ENCODE measurements at places on chromosomes 4 and X.

GRCh38 chrX:106999002-106999975 lies 723 bp downstream of the MORC4 start:
- DNase-seq = peak; percentile 16

DNA sequence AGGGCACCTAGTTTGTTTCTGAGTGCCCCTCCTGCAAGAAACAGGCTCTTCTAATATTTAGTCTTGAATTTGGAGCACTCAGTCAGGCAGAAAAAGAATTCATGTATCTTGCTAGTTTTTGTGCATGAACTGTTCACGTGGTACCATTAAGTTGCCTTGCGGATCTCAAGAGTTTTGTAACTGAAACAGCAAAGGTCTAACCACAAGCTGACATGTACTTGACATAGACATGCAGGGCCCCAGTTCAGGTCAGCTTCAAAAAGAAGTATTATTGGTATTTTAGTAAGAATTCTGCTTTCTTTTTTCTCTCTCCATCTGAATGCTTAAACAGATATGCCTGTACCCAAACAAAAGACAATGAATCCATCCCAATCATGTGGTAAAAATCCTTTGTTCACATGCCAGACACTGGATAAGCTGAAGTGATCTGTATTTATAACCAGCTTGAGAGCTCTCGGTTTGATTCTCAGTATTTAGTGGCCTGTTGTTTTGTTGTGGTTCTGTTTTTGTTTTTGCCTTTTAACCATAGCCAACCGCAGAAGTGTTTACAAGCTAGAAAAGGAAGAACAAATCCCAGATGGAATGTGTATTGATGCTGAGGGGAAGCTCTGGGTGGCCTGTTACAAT lies 13.0 kb downstream of the RGN start:
- DNase-seq = no peak

- DNase-seq = no peak
These were observed 59.9 kb upstream of the FAM241A start for GRCh38 chr4:112085156-112086035.

- DNase-seq = no peak
These were observed 36.7 kb downstream of the FGFRL1 start for GRCh38 chr4:1047976-1048772.

- DNase-seq = peak; percentile 56
These were observed at the start of gene NAA10 for GRCh38 chrX:153934762-153935325. Gene NAA10 (minus strand): TSS chrX:153935037. CDS start chrX:153934904, 133 bp downstream.

DNA sequence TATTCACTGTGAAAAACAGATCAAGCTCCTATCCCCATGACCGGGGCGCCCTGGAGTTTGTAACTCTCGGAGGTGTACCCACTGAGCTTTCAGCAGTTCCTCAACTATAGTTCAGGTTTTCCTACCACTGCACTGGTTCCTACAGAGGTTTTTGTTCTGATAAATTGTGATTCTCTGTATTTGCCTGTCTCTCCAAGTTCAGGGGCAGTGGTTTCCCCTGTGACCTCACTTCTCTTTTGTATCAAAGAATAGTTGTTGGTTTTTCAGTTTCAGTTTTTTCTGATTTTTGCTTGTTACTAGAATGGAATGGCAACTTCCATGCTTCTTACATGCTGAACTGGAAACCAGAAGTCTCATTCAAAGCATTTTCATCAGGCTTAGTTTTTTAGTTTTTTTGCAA lies 56.8 kb upstream of the PLS3 start:
- DNase-seq = no peak

DNA sequence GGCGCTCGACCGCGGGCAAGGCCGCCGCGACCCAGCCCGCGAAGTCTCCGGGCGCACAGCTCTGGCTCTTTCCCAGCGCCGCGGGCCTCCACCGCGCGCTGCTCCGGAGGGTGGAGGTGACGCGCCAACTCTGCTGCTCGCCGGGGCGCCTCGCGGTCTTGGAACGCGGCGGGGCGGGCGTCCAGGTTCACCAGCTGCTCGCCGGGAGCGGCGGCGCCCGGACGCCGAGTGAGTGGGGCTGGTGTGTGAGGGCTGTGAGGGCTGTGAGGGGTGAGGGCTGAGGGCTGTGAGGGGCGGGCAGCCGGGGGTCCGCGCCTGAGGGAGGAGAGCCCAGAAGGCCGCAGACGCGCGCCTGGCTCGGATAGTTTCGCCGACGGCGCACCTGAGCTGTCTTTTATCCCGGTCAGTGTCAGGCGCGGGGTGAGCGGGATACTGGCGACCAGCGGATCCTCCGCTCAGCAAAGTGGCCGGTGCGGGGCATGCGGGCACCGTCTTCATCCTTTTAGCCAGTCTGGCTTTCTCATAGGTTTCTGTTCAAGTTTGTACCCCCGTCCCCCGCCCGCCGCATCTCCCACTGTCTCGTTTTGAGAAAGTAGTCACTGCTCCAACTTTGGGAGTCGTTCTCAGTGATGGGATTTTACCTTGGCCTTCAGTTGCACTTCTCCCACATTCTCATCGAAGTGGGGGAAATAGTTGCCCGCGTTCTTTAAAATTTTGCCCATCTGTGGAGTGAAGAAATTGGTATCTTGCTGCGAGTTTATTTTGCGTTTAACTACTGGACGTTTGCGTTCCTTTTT lies 586 bp downstream of the HERC5 start:
- peak; percentile 10 for DNase-seq

GRCh38 chr4:153809307-153809706 lies 20.4 kb upstream of the SFRP2 start:
- no peak for DNase-seq

GRCh38 chr4:140096483-140096861 lies 57.5 kb downstream of the MAML3 start:
- DNase-seq = no peak

DNA sequence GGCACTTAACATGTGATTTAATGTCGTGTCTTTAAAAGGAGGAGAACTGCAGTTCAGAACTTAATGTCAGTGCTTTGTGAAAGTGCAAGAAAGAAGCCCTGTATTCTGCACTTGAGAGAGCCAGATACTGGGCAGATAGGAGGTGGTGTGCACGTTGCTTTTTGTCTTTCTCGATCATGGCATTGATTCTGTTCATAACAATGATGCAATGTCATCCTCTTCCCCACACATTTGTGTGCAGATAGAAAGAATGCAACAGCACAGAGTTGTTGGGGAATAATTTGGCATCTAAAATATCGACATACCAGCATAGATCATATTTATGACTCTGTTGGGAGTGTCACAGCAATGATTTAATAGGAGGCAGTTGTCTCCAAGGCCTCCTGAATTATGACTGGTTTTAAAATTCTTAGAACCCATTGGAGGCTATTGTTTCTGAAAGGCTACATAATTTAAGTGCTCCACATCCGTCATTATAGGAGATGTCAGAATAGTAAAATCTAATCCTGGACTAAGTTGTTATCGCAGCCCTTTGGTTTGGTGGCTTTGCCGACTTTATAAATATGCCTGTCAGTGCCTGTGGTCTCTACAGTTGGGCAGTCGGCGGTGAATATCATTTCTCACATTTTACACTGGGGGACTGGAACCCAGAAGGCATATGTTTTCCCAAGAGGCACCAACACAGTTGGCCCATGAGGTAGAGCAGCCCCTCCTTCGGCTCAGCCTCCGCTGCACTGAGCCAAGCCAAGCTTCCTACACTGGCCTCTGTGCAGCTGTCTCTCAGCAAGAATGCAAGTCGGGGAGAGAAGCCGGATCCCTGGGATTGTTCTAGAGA lies 124.9 kb downstream of the PTTG2 start:
- no peak for DNase-seq

DNA sequence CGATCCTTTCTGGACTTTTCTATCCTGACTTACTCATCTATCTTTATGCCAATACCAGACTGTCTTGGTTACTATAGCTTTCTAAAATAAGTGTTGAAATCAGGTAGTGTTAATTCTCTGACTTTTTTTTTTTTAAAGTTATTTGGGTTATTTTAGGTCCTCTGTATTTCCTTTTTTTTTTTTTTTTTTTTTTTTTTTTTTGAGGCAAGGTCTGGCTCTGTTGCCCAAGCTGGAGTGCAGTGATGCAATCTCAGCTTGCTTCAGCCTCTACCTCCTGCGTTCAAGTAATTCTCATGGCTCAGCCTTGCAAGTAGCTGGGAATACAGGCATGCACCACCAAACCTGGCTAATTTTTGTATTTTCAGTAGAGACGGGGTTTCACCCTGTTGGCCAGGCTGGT lies 2.8 kb upstream of the NELFA start:
- DNase-seq = no peak

DNA sequence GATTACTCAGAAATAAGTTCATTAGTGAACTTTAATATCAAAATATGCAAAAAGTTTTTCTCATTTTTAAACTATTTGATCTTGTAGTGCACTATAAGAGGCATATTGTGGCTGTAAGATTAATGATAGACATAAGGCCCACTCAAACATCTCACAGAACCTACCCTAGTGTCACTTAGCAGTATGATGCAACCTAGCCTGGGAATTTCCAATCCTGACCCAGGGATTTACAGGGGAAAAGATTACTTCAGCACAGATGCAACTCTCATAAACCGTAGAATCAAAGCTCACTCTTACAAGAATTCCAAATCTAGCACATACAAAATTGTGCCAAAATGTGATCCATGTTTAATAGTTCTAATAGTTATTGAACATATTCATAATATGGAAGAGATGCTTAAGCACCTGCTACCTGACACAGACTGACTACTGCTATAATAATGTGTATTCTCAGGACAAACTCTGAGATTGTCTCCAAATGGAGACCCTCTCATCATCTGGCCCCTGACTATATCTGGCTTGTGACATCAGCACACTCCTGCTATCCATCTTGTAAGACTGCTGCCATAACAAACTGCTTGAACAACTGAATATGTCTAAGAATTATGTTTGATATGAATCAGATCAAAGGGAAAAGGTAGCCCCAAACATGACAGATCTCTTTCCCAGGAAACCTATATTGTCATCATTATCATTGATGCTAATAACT lies 271.9 kb downstream of the PABPC4L start:
- DNase-seq = no peak

GRCh38 chr4:1290165-1290977 lies 680 bp downstream of the MAEA start:
- no peak for DNase-seq

DNA sequence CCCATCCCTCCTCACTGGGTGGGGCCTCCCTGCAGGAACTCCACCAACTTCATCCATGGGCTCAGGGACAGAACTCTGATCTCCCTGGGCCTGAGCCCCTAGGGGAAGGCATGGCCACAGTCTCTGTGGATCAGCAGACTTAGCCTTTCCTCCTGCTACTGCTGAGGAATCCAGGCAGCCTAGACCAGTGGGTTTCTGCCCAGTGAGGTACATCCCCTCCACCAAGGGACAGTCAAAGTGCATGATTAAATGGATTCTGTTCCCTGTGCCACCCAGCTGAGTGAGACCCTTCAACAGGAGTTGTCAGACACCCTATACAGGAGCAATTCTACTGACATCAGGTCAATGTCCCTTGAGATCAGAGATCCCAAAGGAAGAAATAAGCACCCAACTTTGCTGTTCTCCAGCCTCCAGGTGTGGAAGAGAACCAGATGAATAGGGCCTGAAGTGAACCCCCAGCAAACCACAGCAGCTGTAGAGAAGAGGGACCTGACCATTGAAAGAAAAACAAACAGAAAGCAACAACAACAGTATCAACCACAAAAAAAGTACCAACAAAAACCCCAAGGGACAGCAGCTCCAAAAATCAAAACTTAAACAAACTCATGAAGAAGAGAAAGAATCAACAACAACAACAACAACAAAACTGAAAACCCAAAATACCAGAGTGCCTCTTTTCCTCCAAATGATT lies 84.8 kb downstream of the CHIC1 start:
- no peak for DNase-seq

- DNase-seq = no peak
These were observed 121.3 kb downstream of the PRDM5 start for GRCh38 chr4:120801137-120801758.

DNA sequence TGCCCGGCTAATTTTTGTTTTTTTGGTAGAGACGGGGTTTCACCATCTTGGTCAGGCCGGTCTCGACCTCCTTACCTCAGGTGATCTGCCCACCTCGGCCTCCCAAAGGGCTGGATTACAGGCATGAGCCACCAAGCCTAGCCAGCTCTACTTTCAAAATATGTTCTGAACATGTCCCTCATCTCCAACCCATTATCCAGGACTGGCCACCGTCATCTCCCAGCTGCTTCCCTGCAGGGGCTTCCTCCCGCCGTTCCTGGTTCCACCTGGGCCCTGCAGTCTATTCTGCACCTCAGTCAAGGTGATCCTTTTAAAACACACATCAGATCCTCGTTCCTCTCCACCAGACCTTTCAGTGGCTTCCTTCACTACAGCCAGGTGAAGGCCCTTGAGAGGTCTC lies 80.9 kb upstream of the NKX1-1 start:
- no peak for DNase-seq

GRCh38 chrX:111169141-111169540 lies 73.2 kb downstream of the PAK3 start:
- no peak for DNase-seq

- no peak for DNase-seq
These were observed 493.7 kb downstream of the MAGEE1 start for GRCh38 chrX:76921176-76921575.

- DNase-seq = no peak
These were observed 1.1 kb downstream of the RAB39B start for GRCh38 chrX:155262970-155263754.

DNA sequence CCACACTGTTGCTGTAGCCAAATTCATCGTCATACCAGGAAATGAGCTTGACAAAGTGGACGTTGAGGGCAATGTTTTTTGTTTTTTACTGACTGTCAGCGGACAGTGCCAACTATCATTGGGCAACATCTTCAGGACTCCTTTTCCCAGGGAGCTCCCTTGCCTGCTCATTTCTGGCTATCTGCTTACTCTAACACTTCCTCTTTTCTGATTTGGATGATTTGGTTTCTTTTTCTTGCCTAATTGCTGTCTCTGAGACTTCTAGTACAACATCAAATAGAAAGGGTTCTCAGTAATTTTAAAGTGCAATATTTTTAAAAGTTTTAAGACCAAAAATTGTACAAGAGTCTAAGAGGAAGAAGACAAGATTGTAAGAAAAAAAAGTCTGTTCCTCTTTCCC lies 92.0 kb upstream of the KLHL4 start:
- no peak for DNase-seq

- DNase-seq = no peak
These were observed 22.1 kb downstream of the TMEM131L start for GRCh38 chr4:153488006-153488891.

GRCh38 chrX:42123369-42123768 lies 200.0 kb upstream of the CASK start:
- DNase-seq = no peak
